ENCODE measurements at places on chromosomes 5 and 9.

DNA sequence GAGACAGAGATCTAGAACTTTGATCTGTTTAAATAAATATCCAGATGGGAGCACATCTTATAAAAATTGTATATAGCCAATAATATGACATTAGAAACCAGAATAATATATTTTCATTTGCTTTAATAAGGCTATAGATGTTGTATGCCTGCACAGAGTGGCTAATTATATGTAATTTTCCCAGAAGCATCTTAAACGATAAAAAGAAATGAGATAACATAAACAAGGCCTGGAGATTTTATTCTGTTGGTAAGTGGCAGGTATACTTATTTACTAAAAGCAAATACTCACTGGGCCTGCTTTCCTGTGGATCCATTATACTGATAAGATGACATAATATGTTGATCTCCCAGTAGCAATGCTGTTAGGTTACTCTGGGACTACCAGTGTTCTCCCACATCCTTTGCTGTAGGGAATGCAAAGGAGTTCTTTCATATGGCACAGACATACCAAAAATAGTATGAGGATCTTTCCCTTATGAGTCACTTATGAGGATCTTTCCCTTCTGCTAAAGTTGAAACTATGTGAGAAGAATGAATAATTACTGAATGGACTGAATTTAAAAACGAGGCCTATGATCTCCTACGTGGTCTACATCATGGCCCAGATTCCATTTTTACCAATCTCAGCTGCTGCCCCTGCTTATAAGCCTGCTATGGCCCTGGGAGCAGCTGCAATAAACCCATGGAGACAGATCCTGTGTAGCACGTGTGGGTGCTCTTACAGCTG, 112.1 kb downstream of the NUDT12 start:
- DNase-seq: no peak

DNA sequence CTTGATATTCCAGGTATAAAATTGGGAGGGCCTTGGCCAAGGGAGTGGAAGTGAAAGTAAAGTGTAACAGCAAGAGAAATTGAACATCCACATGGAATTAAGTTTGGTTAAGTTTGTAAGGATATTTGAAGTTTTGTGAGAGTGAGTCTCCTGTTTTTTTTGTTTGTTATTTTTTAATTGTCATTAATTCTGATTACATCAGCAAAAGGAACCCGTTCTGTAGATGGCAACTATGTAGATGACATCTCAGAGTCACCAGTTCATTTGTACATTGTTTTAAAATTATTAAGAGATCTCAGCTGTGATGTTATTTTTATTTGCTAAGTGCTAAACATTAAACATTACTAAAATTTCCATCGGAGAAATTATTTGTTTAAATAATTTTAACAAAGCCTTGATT, 65.2 kb downstream of the XRCC4 start:
- no peak for DNase-seq

DNA sequence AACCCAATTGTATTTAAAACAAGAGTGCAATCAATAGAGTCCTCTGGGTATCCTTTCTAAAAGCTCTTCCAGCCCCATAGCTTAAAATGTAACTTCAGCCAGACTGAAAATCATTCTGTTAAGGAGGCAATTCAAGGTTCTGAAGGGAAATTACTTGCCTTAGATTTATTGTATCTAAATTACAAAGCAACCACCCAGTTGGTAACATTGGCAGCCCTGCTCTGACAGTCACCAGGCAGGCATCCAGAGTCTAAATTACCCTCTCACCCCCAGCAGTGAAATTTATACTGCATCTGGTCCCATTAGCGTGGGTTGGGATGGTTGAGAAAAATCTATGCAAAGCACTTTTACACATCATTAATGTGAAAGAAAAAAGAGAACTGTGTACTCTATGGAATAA, 514.7 kb downstream of the MTRR start:
- DNase-seq: no peak

DNA sequence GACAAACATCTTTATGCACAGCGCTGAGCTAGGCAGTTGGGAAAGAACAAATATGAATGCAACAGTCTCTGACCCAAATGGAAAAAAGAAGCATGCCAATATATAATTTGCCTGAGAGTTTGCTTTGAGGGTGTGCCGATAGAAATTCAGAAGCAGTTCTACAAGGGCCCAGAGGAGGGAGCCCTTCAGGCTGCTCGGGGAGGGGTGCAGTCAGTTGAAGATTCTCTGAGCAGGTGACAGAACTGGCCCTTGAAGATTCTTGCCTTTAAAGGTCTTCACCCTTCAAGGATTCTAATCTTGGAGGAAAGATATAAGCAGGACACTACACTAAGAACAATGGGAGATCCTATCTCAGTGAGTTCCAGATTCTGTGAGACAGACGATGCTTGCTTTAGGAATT, 3.7 kb upstream of the PAPPA start:
- no peak for DNase-seq

- no peak for DNase-seq
Observed at GRCh38 chr9:72931437-72931836, 21.4 kb downstream of the ALDH1A1 start.

DNA sequence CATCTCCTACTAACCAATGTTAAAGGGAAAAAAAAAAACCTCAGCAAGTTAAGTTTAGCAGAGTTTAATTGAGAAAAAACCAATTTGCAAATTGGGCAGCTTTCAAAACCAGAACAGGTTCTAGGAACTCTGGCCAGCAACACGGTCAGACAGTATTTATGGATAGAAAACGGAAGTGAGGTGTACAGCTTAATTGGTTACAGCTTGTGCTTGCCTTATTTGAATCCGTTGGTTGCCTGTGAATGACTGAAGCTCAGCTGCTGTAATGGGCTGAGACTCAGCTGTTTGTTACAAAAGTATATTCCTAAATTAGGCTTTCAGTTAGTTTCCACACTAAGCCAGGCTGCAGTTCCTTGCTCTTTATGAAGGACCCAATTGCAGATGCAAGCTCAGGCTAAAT, 217.0 kb downstream of the SREK1 start:
- DNase-seq: no peak

All from endothelial cell of umbilical vein (primary cell).